ENCODE measurements at places on chromosomes 13 and 19.

- DNase-seq: no peak
Measured at GRCh38 chr19:5935473-5936291, 21.6 kb downstream of the CAPS start.

DNA sequence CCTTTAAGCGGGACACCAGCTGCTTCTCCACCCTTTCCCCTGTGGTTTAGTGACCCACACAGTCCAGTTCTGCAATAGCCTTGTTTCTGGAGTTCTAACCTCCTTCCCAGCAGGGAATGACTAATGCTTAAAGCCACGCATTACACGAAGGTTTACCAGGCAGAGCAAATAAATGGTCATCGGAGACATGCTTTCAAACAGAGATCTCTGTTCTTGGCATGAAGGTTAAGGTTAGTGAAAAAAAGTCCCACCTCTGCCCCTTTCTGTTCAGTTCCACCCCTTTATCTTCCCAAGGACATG is 25.3 kb upstream of the MEDAG start:
- DNase-seq: no peak

GRCh38 chr13:97438856-97439595 is 5.1 kb downstream of the RAP2A start:
- no peak for DNase-seq

GRCh38 chr19:56109226-56109625 is 11.9 kb downstream of the ZNF787 start:
- no peak for DNase-seq

DNA sequence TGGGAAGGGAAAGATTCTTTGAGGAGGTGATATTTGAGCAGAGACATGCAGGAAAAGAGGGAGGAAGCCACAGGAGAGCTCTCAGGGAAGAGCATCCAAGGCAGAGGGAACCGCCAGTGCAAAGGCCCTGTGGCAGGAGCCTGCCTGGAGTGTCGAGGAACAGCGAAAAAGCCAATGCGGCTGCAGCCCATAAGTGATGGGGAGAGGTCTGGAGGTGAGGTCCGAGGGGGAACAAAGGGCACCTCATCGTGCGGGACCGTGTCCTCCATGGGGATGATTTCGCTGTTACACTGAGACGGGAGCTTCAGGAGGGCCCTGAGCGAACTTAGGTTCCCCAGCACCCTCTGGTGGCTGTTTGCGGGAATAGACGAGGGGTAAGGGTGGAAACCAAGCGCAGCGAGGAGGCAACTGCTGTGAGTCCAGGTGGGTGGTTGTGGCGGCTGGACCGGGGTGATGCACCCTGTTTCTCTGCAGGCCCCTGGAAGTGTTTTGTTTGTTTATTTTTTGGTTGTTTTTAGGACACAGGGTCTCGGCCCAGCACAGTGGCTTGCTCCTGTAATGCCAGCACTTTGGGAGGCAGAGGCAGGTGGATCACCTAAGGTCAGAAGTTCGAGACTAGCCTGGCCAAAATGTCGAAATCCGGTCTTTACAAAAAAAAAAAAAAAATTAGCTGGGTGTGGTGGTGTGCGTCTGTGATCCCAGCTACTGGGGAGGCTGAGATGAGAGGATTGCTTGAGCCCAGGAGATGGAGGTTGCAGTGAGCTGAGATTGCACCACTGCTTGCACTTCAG is 5.9 kb upstream of the EHD2 start:
- peak; percentile 81 for DNase-seq

GRCh38 chr19:49932731-49933131 is 3.4 kb upstream of the NUP62 start:
- no peak for DNase-seq

DNA sequence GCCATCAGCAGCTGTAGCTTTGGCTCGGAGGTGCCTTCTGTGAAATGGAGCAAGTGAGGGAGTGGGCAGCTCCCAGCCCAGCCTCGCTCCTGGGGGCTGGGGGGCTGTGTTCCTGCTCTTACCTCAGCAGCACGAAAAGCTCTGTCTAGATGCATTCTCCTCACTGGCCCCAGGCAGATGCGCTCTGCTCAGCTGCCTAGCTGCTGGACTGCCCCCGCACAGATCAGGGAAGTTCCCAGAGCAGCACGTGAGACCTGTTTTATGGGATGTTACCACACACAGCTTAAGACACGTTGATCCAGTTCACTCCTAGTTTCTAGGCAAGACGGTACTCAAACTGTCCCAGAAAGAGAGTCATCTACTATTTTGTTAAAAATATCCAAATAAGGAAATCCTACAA is 13.6 kb downstream of the LCP1 start:
- DNase-seq: peak; percentile 61

DNA sequence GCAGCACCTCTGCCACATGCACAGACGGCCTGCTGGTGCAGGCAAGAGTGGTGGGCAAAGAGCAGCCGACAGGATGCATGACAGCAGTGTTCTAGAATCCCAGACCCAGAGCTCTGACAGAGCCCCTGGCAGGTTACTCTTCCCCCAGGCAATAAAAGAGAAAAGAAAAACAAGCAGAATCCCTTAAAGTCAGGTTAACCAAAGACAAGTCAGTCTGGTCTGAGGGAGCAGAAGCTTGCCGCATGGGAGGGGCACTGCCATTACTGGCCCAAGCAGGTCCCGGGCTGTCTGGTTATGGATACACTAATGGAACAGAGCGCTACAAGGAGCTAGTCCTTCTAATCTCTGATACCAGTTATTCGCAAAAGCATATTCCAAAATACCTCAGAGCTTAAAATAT is 36.1 kb upstream of the DOCK9 start:
- DNase-seq: no peak

DNA sequence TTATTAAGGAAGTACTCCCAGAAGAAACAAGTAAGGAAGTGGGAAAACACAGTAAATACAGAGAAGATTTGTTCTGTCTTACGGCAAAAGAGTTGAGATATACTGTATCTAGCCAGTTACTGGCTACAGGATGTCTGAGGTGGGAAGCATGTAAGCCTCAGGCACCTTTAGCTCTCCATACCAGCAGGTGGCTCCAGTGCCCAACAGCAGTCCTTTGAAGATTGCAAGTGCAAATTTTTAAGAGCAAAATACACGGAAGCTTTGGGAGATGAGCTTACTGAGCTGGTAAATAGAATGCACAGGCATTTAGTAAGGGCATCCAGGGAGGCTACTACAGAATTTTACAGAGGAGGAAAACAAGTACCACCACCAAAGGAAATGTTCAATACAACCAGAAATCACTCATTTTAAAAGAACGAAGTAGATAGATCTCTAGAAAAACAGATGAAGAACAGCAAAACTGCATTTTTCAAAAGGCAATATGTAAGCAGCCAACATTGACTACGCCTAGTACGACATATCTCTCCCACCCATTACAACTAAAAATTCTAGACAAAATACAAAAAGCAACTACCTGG is 57.9 kb upstream of the VSTM2B start:
- DNase-seq: peak; percentile 19

DNA sequence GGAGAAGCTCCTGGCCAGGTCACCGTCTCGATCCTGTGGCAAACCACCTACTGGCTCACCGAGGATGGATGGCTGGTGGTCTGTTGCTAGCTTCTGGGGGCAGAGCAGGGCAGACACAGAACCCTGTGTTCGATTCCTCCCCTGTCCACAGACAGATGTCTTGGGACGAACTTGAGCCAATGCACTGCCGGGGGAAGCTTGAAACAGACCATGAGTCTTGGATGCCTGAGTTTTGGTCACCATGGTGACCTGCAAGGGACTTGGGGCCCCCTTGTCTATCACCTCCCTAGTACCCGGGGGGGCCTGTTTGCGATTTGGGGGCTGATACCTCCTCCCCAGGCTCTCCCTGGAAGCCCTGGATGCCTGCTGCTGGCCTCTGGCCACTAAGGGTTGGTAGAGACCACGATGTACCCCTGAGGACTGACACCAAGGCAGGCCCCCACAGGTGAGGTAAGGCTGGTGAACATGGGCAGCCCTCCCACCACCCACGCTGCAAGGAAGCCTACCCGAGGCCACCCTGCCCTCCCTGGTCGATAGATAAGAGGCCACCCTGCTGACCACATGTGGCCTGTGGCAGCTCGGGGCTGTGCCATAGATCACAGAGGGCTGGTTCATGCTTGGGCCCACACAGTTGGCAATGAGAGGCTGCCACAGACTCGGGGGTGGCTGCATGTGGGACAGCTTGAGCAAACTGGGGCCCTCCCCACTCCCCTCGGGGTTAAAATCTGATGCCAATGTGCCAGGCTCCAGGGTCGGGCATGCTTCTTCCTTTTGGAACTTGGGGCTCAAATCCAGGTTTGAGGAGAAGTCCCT is 10.7 kb downstream of the IQCN start:
- no peak for DNase-seq

- DNase-seq: peak; percentile 19
Measured at GRCh38 chr19:18637673-18638630, 1.1 kb downstream of the KLHL26 start.

GRCh38 chr13:95627590-95627989 is 16.9 kb downstream of the DZIP1 start:
- no peak for DNase-seq

GRCh38 chr13:42364613-42365000 is 92.7 kb downstream of the AKAP11 start:
- no peak for DNase-seq

DNA sequence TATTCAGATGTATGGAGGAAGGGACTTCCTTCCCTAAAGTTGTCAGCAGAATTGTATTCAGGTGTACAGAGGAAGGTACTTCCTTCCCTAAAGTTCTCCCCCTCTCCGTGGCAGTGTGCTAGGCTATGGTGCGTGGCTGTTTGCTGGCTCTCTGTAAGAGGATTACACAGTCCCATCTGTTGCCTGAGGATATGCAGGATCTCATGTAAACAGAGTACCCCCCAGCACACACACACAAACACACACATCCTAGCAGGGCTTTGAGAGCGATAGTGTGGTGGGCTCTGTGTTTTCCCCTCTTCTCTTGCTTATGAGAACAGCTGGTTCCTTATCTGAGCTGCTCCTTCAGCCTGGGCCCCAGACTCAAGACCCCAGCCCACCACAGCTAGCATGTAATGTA is 10.3 kb downstream of the NEK5 start:
- no peak for DNase-seq

- DNase-seq: peak; percentile 91
Measured at GRCh38 chr19:15177269-15178116, 23.3 kb downstream of the NOTCH3 start.

- DNase-seq: no peak
Measured at GRCh38 chr19:35913589-35913988, 5.5 kb upstream of the TYROBP start.

DNA sequence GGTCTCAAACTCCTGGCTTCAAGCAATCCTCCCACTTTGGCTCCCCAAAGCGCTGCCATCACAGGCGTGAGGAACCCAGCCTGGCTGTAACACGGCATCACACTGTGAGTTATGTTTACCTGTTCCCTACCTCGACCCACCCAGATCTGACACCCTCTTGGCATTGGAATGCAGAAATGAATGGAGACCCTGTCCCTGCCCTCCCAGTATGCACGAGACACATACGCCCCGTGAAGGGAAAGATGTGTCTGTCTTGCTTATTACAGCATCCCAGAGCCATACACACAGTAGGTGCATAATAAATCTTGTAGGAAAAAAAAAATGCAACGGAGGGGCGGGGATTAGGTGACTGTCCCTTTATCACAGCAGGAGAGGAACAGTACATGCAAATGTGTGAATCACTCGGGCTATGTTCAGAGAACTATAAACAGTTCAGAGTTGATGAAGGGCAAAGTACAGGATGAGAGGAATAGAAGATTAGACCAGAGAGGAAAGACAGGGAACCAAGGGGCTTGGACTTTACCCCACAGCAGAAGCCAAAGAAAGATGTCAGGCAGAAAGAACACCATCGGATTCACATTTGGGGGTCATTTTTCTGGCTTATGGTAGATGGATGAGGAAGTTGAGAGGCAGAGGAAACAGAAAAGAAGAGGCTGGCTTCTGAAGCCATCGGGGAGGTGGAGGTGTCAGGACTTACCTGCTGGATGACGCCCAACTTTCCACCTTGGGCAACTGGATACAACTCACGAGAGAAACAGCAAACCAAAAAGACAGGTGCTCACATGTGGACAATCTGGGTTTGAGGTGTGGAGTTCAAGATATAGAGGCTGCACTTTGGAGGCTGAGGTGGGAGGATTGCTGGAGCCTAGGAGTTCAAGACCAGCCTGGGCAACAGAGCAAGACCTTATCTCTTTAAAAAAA is 94.3 kb downstream of the INSR start:
- no peak for DNase-seq

GRCh38 chr13:89066868-89067466 is 1395.8 kb downstream of the SLITRK5 start:
- DNase-seq: peak; percentile 3

DNA sequence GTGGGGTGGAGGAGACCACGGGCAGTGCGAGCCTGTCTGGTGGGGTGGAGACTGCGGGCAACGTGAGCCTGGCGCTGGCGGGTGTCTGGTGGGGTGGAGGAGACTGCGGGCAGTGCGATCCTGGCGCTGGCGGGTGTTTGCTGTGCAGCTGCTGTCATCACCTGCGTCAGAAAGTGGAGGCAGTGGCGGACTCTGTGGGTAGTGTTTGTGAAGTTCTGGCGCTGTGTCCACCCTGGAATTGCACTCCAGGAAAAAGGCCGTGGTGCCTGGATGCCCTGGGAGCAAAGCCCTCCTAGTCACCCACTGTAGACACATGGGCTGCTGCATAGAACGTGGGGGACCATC is 6.2 kb downstream of the TEX29 start:
- DNase-seq: no peak

GRCh38 chr13:30864433-30865122 is 41.5 kb upstream of the MEDAG start:
- no peak for DNase-seq

- DNase-seq: no peak
Measured at GRCh38 chr19:51800473-51801244, 5.7 kb downstream of the FPR3 start.

DNA sequence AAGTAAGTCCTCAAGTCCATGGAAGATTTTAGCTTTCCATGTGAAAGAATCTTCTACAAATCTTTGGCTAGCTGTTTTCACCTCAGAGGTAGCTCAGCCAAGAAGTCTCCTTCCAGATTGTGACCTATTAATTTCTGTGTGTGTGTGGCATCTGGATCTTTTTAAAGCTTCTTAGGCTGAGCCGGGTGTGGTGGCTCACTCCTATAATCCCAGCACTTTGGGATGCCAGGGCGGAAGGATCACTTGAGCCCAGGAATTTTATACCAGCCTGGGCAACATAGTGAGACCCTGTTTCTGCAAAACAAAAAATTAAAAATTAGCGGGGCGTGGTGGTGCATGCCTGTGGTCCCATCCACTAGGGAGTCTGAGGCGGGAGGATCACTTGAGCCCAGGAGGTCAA is 13.4 kb upstream of the SLC44A2 start:
- DNase-seq: no peak

DNA sequence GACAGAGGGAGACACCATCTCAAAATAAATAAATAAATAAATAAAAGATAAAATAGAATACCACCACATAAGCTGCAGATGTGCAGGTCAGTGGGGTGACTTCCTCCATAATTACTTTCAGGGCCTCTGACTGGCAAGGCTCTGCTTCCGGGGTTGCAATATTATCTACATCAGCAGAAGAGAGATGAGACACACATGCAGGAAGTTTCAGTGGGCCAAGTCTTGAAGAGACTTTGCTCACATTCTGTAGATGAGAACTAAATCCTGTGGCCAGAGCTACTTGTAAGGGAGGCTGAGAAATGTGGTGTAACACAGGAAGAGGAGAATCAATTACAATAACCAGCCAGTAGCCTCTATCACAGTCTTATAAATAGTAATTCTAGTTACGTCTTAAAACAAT is 89.9 kb upstream of the MAB21L1 start:
- no peak for DNase-seq

GRCh38 chr19:45076851-45077730 is 813 bp upstream of the ZNF296 start:
- DNase-seq: no peak

- no peak for DNase-seq
Measured at GRCh38 chr13:80303225-80303811, 37.6 kb downstream of the SPRY2 start.
